ENCODE measurements at places on chromosomes 13 and 19.

- no peak for DNase-seq
Measured at GRCh38 chr13:50691681-50692263, 151.7 kb downstream of the DLEU7 start.

DNA sequence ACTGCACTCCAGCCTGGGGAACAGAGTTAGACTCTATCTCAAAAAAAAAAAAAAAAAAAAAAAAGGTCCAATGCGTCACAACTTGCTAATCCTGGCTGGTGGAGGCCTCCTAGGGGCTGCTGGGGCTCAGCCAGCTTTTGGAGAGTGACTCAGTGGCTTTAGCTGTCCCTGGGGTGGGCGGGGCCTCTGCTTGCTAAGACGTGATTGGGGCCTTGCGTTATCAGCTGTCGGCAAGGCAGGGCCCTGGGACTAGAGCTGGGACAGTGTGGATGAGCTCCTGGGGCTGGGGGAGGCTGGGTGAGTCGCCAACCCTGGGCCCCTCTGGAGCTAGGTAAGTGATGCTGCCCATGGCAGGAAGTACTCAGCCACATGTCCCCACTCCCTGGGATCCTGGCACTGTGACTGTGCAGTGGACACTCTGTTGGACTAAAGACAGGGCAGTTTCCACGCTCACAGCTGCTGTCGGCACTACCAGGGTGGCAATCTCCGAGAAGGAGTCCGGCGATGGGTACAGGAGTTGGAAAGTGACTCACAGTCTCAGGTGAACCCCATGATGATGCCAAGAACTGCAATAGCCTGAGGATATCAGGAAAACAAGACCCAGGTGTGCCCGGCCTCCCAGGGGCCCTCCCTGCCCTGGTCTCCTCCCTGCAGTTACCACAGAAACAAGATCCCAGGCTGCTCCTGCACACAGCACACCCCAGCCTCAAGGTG lies 32.2 kb downstream of the F2RL3 start:
- DNase-seq = peak; percentile 66

GRCh38 chr13:93956426-93956825 lies 523.1 kb downstream of the DCT start:
- no peak for DNase-seq

DNA sequence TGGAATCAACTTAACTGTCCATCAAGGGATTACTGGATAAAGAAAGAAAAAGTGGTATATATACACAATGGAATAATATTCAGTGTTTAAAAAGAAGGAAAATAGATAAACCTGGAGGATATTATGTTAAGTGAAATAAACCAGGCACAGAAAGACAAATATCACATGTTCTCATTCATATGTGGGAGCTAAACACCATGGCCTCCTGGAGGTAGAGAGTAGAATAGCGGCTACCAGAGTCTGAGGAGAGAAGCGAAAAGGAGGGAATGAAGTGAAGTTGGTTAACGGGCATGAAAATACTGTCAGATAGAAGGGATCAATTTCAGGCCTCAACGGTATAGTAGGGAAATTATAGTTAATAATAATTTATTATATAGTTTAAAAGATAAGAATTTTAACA lies 147.5 kb upstream of the OBI1 start:
- DNase-seq = no peak

DNA sequence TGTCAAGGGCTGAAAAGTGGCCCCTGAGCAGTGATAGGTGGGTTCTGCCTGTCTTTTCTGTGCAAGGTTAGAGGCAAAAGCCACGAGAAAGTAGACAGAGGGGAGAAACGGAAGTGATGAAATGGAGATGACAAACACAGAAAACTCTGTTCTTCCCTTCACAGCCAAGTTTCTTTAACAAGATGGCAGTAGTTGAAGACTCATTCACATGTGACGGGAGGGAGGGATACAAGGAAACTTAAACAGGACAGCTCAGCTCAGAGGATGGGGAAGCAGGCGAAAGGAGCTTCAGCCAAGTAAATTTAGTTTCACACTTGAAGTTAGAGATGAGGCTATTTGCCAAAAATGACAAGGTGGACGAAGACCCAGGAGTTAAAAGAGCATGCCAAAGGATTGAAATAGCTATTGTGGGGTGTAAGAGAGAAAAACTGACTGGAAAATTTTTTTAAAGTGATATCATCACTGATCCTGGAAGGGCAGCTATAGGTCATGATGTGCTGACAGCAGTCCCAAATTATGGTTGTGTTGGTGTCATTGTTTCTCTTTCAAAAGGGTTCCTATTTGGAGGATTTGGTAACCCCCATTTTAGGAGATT lies 347.9 kb downstream of the EFNB2 start:
- DNase-seq = no peak

DNA sequence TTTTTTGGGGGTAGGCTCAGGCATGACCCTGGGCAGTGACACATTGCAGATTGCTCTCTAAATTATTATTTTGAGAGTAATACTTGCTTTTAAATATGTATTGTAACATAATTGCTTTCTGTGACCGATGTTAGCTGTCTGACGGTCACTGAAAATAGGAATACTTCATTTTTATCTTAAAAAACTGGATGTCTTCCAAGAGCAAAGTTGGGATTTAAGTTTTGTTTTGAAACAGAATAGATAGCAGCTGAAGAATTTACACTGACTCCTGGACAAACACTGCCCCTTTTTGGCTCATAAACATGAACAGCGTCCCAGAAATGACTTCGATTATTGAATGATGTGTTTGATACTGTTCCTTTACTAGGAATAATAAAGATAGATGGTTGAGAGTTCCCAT lies 535.9 kb downstream of the GPC5 start:
- DNase-seq = no peak

GRCh38 chr19:7294558-7295212 lies 471 bp upstream of the INSR start:
- DNase-seq = peak; percentile 65

- DNase-seq = no peak
Measured at GRCh38 chr19:32097620-32098019, 247.8 kb upstream of the ZNF507 start.

- no peak for DNase-seq
Measured at GRCh38 chr13:100546713-100547405, 41.7 kb downstream of the GGACT start.

DNA sequence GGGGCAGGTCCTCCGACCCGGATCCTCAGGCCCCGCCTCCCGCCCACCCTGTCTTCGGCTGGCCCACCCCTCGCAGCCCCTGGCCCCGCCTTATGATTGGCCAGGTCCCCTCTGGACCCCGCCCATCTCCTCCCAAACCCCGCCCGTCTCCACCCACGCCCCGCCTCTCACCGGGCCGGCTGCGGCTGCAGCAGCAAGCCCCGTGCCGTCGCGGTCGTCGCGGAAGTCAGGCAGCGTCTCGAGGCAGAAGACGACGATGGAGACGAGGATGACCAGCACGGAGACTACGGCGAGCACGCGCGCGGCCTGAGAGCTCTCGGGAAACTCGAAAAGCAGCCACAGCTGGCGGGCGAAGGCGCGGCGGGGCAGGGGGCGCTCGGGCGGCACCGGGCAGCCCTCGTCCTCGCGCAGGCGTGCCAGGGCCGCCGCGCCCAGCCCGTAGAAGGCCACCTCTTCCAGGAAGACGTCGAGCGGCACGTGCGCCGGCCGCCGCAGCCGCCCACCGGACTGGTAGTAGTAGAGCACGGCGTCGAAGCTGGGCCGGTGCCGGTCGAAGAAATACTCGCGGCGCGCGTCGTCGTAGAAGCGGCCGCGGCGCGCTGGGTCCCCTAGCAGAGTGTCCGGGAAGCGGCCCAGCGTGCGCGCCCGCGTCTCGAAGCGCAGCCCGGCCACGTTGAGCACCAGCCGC lies 495 bp downstream of the KCNA7 start:
- no peak for DNase-seq

DNA sequence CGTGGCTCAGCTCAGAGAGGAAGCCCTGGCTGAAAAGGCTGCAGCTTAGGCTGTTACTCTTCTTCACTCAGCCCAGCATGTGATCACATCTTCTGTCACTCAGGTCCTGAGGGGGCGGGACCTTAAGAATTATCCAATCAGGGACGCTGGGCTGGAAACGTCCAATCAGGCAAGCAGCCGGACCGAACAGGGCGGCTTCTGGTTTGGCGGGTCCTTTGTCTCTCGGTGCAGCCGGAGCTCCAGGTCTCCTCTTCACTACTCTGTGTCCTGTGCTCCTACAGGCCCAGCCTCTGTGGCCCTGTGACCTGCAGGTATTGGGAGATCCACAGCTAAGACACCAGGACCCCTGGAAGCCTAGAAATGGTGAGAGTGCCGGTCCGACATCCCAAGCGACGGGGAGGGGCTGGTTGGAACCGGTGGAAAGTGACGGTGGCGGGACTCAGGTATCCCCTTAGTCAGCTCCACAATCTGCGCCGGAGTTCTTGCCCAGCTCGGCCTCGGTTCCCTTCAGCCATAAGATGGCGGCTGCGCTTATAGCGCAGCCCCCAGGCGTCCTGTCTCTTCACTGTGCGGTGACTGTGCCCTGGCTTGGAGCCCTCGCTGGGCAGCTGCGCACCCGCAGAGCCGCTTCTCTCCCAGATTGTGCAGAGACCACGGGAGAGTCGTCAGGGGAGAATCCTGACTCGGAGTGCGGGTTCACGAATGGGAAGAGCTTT lies at the start of gene ZNF93:
Gene ZNF93 (plus strand): TSS at position 218 of the 716 bp plus-strand sequence. CDS start 143 bp downstream, at position 361.
- peak; percentile 97 for DNase-seq
